ENCODE measurements at places on chromosomes 12 and 14.

- DNase-seq: no peak
Measured at GRCh38 chr12:7156259-7157197, 26.4 kb downstream of the CLSTN3 start.

- no peak for DNase-seq
Measured at GRCh38 chr12:46518729-46519128, 146.2 kb upstream of the SLC38A2 start.

DNA sequence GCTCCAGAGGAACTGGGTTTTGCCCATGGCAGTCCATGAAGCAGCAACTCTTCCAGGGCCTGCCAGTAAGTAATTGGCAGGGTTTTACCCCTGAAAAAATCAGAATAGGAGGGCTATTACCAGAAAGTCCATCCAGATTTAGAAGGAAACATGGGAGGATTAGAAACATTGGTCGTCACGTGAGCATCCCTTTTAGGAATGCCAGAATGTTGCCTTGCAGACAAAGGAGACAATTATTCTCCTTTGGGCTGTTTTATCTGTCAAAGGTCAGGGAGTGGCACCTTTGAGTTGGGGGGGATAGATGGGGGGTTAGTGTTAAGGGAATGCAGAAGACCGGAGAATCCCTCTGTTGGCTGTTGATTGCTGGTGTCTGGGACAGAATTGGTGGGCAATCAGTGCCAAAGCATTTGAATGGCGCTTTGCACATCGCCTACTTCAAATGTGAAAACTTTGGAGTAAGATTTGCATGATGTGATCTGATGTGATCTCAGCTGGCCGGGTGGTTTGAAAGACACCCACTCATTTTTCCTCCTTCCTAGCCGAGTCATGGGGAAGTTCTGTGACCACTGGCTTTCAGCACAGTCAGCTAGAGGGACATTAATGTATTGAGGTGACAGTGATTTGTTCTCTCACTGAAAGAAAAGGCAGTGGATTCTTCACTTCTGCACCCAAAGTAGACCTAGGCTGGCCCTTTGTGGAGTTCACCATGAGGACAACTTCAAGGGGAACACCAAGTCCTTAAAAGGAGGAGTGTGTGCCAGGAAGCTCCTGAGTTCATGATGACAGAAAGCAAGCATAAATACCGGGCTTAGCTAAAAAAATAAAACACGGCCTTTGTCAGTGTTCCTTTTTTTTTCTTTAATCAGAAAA lies 31.4 kb downstream of the FLVCR2 start:
- DNase-seq: no peak

DNA sequence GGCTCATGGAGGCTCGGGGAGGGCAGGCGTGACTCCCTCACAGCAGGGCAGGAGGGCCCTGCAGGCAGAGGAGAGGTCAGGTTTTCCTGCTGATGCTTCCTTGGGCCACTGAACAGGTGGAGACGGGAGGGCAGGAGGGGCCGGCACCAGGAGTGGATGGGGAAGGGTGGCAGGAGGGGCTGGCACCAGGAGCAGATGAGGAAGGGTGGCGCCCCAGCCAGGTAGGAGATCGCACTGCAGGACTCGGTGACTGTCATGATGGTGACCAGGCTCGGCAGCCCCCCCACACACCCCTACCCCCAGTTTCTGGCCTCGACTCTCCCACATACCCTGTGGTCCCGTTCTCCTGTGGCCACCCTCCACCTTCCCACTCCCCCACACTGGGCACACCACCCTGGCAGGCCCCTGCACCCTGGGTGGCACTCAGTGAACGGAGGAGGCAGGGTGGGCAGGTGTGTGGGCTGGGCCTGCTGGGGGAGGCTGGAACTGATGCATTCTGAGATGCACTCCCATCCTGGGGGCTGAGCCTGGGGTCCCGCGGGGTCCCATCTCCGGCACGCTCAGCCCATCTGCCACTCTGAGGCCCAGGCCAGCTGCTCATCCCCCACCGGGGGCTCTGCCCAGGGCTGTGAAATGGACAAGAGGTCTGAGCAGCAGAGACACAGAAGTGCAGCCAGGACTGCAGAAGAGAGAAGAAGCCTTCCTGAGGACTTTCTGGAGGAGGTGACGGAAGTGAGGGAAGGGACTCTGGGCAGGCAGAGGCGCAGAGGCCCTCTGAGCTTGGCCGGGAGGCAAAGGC lies 2.8 kb downstream of the NUDT14 start:
- no peak for DNase-seq

DNA sequence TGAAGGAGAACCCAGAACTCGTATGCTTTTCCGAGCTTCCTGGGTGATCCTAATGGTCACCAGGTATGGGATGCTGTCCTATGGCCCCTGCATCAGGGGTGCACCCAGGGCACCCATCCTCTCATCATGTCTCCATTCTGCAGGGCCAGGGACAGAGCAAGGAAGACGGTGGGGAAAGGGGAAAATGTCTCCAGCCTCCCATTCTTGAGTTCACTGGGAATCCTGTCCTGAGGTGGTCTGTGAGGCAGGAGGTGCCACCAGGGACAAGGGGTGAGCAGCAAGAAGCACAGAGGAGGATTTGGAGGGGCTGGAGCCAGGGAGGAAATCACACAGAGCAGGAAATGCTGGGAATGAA lies 14.9 kb upstream of the SLC6A12 start:
- no peak for DNase-seq

GRCh38 chr12:109273354-109273753 lies 35.7 kb downstream of the FOXN4 start:
- no peak for DNase-seq

GRCh38 chr12:115752913-115753726 lies 524.4 kb downstream of the MED13L start:
- DNase-seq: peak; percentile 68

DNA sequence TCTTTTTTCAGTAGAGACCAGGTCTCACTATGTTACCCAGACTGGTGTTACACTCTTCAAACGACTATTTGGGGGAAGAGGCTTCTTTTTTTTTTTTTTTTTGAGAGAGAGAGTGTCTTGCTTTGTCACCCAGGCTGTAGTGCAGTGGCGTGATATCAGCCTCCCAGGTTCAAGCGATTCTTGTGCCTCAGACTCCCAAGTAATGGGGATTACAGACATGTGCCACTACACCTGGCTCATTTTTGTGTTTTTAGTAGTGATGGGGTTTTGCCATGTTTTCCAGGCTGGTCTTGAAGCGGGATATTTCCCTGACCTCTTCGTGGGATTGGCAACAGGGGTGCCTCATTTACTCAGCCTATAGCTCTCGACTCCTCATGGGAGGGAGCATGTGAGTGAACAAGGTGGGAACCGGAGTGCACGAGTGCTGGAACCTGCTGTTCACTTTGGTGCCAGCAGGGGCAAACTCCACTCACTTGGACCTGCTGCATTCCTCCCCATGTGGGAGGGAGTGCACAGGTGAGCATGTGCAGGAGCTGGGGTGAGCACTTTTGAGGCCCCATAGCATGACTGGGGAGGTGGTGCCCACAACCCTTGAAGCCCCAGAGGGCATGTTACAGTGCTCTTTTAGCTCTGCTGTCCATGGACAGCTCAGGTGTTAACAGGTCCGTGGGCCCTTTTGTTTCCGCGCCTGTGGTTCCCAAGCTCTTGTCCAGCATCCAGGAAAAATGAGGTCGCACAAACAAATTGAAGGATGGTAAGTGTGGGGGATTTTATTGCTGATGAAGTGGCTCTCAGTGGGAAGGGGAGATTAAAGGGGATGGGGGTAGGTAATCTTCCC lies 79.1 kb upstream of the HECTD1 start:
- no peak for DNase-seq

- DNase-seq: no peak
Measured at GRCh38 chr14:30564868-30565248, 5.9 kb downstream of the G2E3 start.

GRCh38 chr12:116159175-116159574 lies 118.3 kb downstream of the MED13L start:
- DNase-seq: no peak

- DNase-seq: peak; percentile 57
Measured at GRCh38 chr12:57456145-57456700, 1.1 kb downstream of the INHBE start.

- DNase-seq: peak; percentile 74
Measured at GRCh38 chr14:96252999-96253539, 2.9 kb upstream of the BDKRB1 start.

- no peak for DNase-seq
Measured at GRCh38 chr12:18851271-18851670, 113.4 kb downstream of the CAPZA3 start.

DNA sequence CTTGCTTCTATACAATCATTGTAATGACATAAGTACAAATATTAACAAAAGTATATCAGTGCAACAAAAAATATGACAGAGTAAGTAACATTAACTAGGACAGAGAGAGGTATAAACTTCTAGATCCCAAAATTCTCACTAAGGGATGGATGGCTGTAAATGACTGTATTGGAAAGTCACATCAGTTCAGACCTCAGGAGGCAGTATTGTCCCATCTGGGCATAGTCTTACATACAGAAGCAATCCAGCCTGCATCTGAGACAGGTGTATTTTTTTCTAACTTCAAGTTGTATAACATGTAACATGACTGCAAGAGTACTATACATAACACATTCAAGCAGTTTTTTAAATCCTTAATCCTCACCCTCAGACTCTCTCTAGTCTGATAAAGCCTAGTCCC lies 99.0 kb downstream of the GARIN6 start:
- DNase-seq: no peak

DNA sequence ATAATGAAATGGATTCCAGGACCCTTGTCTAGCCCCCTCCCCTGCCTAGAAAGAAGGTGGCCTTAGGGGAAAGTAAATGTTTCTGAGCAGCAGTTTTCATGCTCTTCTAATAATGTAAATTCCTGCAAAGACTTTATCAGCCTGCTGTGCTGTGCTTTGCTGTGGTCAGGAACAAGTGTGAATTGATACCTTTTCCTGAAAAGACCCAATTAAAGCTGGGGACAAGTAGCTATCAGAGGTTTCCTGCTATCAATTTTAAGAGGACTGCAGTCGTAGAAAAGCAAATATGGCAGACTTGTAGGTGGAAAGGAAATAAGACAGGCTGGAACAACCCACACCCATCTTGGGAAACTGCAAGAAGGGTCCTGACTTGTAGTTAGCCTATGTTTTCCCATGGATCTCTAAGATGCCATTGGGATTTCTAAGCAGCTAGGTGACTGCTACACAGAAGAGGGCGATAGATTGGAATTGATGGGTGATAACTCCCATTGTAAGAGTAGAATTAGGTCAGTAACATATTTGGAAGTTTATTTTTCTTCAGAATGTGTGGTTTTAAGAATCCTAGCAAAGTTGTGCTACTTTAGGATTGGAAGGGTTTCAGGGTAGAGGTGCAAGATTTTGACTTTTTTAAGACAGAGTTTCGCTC lies 3.1 kb downstream of the DYNLL1 start:
- no peak for DNase-seq

DNA sequence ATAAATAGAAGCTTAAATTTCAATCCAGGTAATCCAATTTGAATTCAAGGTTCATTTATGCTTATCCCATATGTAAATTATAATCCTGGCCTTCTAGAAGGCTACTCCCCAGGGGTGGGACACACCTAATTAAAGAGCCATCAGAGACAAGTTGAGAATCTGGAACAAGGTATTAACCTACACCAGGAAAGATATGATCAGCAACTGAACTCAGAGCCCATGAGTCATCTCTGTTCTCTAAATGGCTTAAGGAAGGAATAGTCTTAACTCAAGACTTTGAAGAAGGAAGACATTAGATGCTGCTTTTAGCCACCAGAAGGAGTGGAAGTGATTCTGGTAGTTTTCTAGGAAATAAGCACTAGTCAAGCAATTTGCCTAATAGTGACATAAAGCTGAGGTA lies 88.0 kb downstream of the KIF21A start:
- DNase-seq: no peak

DNA sequence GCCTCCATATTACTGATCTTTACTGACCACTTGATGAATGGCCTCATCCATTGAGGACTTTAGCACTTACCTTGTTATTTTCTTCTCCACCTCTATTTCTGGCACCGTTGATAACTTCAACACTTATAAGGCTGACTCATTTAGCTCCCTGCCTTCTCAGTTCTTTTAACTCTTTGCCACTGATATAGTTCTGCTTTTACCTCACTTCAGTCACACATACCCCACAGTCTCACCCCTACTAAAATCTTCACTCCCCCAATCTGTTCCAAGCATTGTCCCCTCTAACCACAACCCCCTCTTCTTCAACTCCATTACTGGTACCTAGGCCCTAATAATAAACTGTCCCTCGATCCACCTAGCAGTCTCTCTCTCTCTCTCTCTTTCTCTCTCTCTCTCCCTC lies 141.0 kb downstream of the PAH start:
- no peak for DNase-seq

- no peak for DNase-seq
Measured at GRCh38 chr12:67697967-67698366, 49.4 kb downstream of the DYRK2 start.

DNA sequence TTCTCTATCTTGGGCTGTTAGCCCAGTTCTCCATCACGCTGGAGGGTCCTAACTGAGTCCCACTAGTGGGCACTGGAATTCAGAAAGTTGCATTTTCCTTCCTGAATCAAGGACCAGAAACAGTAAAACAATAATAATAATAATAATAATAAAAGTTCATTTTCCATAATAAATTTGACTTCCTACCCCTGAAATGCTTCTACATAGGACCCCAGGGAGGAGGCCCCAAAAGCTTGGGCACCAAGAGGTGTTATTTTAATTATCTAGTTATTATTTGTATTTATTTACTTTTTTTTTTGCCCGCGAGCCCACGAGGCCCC lies 12.4 kb downstream of the SCNN1A start:
- DNase-seq: no peak
